ENCODE measurements at places on chromosomes 2 and 18. TPM values are rescaled to one million over a fixed set of nuclear protein-coding genes. Genes with fewer than 3 reads are reported as not detected.

The TCF7L1 gene
- 37.0 TPM for polyA plus RNA-seq

DNA sequence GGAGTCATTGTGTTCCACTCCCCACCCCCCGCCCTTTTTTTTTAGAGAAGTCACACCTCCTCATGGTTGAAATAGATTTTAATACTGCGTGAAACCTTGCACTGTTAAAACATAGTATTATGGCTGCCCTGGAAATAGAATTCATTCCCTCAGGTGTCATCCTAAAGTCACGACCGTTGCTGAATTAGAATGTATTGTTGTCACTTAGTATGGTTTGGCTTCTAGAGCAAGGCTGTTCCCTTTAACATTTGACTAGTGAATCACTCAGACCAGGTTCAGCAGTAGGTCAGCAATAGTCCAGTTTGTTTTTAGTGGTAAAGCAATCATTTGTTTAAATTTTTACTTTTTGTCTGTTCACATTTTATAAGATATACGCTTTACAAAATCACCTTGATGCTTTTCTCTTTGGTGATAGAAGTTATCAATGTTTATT lies 1.2 kb downstream of the BABAM2 start:
- no peak for DNase-seq

The IL18RAP gene
- 0.39 TPM for polyA plus RNA-seq

The CCDC74A gene
- 3.2 TPM for polyA plus RNA-seq

The STON1 gene
- polyA plus RNA-seq, result 12.9 TPM

- DNase-seq, result no peak
These were observed 192.4 kb upstream of the SMAD2 start for GRCh38 chr18:48122816-48123215.

The TSGA10 gene
- 1.8 TPM for polyA plus RNA-seq

The BMPR2 gene
- 40.8 TPM for polyA plus RNA-seq

DNA sequence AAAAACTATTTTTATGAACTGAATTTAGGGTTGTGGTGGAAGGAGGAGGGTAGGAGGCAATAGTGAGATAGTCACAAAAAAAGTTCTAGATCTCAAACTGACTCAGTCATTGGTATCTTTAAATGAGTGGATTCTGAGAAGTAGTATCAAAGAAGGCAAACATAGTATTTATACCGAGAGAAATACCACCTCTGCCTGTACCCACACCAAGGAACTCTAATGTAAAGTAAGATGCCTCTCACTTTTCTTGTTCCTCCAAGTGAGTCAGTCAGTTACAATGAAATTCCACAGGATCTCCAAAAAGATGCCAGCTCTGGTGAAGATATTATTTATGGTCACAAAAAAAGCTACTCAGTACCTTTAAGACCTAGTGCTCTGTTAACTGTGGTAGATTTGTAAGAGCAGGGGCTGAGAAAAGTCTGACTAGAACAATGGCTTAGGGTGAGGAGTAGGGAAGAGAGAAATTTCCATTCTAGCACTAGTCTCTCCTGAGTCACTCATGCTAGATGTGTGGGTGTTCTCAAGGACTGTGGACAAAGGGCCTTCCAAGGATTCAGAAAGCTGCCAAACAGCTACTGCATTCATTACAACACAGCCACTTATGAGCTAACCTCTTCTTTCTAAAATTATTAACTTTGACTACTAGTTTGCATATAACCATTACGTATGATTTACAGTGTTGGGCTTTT lies 36.3 kb downstream of the YWHAQ start:
- peak; percentile 51 for DNase-seq

GRCh38 chr2:186992597-186992996 lies 143.6 kb upstream of the ZSWIM2 start:
- DNase-seq, result no peak

DNA sequence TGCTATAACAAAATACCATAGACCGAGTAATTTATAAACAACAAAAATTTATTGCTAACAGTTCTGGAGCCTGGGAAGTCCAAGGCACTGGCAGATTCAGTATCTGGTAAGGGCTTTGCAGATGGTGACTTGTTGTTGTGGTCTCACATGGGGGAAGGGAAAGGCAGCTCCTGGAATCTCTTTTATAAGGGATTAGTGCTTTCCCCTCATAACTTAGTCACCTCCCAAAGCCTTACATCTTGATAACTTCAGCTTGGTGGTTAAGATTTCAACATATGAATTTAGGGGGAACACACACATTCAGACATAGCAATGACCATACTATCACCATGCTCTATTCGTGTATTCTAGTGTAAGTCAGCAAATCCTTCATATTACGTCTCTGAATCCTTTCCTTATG lies 447.6 kb upstream of the TCF4 start:
- no peak for DNase-seq

DNA sequence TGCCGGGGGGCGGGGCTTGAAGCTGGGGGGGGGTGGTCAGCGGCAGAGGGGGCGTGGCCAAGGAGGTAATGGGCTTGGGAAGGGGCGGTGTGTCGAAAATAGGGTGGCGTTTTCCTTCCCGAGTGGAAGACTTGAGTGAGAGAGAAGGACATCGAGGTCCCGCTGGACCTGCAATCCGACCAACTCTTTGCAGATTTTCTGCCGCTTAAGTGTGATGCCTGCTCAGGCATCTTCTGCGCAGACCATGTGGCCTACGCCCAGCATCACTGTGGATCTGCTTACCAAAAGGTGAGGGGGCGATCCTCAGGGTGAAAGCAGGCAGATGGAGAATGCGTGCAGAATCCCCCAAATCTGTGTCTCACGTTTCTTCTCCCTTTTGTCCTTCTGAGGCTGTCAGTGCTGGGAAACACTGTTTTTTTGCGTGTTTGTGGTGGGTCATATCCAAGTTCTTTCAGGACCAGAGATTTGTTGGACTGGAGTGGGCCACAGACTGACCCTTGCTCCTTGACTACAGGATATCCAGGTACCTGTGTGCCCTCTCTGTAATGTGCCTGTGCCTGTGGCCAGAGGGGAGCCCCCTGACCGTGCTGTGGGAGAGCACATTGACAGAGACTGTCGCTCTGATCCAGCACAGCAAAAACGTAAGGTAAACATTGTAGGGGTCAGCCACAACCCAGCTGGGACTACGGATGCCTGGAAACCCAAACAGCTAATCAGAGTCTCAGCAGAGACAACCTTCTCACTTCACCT lies 727 bp downstream of the ZFAND2B start:
- DNase-seq, result no peak

The CXCR4 gene
- 31.8 TPM for polyA plus RNA-seq

DNA sequence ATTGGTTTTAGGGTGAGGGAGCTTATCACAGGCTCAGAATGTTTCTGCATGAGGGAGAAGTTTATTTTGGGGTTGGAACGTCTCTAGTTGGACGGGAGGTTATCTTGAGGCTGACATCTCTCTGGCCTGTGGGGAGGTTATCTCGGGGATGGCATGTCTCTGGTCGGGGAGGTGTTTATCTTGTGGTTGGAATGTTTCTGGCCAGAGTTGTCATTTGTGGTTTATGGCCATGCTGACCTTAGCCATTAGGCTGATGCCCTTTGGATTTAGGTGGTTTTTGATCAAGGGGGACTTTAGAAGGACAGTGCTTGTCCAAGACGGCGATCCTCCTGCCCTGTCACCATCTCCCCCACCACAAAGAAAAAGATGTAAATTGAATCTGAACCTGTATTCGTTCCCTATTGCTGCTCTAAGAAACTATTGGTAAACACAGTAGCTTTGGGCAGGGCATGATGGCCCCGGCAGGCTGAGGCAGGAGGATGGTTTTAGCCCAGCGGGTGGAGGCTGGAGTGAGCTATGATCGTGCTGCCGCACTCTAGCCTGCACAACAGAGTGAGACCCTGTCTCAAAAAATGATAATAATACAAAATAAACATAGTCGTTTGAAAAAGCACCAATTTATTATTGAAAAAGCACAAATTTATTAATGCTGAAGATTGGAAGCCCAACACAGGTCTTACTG lies 17.8 kb upstream of the MPPE1 start:
- DNase-seq, result no peak

The SNTG2 gene
- polyA plus RNA-seq, result not detected

- DNase-seq, result no peak
These were observed 43.7 kb downstream of the EPAS1 start for GRCh38 chr2:46340740-46341420.

The MROH2A gene
- not detected for polyA plus RNA-seq

- DNase-seq, result no peak
These were observed 12.6 kb downstream of the MYL1 start for GRCh38 chr2:210302326-210302725.

- no peak for DNase-seq
These were observed 163.9 kb upstream of the THUMPD2 start for GRCh38 chr2:39942950-39943349.

DNA sequence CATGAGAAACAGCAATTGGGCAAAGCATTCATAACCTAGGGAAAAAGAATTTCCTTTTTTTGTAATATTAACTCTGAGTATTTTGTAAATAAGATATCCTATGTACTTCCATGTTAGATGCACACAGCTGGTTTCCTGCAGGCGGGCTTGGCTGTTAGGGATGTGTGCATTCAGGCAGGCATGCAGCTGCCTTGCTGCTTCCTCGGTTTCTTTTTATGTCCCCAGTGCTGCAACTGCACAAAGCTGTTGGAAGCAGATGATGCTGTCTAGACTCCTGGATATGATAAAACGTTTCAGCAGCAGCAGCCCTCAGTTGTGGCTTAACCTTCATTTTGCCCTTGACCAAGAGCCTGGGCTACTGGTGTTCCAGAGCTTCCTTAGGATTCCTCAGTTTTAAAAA lies 89.4 kb upstream of the EML6 start:
- DNase-seq, result peak; percentile 59

DNA sequence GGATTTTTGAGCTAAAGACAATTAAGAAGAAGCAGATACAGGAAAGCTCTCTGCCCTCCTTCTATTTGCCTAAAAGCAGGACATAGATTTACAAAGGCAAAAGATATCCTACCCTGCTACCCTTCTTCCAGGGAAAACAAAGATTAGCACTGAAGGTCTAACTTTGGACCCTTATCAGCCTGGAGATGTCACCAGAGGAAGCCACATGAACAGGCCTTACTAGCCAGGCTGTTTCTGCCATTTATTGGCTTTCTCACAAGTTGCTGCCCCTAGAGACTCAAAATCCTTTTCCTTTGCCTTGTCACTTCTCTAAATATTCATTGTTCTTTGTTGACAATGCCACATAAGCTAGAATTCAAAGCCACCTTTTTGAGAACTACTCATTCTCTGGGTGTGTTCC lies 147.3 kb downstream of the B3GNT2 start:
- DNase-seq, result no peak

DNA sequence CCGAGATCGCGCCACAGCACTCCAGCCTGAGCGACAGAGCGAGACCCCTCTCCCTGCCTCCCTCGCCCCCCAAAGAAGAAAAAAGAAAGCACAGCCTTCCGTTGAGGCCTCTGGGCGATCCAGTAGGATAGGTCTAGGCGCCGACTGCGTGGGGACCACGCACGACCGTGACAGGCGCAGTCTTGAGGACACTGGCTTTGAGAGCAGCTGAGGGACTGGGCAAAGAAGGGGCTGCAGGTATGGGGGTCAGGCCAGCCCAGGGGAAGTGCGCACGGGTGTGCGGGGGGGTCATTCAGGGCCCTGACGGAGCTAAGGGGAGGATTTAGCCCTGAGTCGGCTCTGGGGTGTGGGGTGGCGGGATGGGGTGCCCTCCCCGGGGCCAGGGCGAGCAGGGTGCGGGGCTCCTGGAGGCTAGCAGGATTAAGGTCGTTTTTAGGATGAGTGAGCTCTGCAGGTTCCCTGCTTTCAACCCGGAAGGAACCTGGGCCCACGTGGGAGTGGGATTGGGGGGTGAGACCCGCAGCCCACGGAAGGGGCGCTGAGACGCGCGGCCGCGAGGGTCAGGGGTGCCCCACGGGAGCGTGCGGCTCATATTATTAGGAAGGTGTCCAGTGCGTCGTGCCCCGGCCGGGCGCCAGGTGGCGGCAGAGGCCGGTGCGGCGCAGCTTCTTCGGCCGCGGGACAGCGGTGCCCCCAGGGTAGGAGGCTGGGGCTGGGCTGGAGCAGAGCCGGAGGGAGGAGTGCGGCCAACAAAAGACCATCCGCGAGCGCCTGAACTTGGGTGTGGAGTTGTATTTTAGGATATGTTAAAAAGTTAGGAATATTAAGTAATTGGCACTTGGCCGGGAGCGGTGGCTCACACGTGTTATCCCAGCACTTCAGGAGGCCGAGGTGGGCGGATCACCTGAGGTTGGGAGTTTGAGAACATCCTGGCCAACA lies 20.5 kb upstream of the ZNF236 start:
- DNase-seq, result peak; percentile 54

DNA sequence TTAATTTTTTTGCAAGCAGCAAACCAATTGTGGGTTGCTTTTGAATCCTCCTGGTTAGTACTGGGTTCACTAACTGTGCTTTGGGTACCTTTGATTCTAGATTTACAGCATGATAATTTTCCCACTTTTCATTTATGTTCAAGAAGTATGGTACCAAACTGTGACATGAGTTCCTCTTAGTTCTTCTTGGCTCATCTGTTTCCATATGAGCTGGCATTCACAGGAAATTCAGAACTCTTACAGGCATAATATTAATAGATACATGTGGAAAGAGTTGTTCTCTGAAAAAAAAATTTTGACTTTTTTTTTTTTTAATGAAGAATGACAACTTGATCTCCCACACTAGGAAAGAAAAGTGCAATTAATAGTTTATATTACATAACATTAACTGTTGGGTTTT lies 59.4 kb downstream of the FMNL2 start:
- peak; percentile 57 for DNase-seq

DNA sequence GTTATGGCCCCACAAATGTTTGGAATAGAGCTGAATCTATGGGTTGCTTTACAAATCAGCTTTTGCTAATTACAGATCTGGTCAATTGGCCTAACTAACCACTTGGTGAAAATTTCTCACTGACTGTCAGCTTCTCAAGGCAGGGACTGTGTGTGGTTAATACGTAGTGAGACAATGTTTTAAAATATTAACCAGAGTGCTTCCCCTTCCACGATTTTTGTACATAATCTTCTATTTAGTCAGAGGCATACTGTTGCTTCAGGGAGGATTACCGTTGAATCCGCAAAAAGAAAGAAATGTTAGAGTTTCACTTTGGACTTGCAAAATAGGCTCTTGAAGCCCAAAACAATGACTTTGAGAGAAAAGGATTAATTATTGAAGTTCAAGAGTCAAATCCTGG lies 14.9 kb upstream of the KCNS3 start:
- no peak for DNase-seq

- peak; percentile 46 for DNase-seq
These were observed 101.0 kb downstream of the GPD2 start for GRCh38 chr2:156537141-156537540.

DNA sequence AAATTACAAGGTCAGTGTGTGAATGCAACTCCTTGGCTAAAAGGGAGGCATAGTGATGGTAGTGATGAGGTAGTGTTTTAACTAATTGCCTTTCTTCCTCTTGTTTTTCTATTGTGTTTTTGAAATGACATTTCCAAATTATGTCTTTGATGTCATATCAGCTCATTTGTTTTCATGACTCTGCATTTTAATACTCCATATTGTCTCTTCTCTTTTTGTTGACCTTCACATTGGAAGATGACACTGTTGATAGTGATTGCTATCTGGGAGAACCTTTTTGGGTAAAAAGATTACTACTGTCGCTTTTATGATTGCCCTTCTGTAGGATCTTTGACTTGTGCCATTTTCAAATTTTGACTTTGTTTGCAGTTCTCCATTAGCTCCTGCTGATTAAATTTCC lies 3.0 kb downstream of the GIGYF2 start:
- DNase-seq, result no peak
